ENCODE measurements at places on chromosomes 5 and 9.

DNA sequence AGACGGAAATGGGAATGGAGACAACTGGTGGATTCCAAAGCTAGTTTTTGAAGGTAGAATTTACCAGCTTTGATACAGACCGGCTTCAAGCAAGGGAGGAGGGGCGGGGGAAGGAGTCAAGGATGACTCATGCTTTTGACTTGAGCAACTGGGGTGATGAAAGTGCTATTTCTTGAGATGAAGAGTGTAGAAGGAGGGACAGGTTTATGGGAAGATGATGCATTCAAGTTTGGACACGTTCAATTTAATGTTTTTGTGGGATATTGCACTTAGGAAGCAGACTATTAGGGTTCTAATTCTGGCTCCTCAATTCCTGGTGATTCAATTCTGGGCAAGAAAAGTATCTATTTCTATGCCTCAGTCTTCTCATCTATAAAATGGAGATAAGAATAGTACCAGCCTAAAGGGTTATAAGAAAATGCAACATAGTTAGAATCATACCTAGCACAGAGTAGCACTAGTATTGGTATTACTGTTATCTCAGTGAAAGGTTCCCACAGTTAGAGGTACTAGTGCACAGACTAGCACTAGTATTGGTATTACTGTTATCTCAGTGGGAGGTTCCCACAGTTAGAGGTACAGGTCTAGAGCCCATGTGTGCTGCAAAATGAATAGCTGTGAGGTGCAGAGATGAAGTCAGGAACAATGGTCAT is 4.6 kb downstream of the NIPAL4 start:
- peak; percentile 69 for DNase-seq

GRCh38 chr5:107474361-107474715 is 196.4 kb downstream of the EFNA5 start:
- DNase-seq = no peak

DNA sequence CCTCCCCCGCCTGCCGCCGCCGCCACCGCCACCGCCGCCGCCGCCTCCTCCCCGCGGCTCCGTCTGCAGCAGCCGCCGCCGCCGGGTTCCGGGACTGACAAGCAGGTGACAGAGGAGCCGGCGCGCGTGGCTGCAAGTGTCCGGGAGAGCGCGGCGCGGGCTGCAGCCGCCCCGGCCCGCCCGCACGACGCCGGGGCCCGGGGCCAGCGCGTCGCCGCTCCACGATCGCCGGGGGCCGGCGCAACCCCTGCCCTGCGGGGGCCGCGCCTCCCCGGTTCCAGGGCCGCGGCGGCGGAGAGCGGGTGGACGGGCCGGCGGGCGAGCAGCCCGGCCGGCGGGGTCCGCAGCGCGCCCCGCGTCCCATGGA is 343 bp downstream of the LMX1B start:
- DNase-seq = no peak

DNA sequence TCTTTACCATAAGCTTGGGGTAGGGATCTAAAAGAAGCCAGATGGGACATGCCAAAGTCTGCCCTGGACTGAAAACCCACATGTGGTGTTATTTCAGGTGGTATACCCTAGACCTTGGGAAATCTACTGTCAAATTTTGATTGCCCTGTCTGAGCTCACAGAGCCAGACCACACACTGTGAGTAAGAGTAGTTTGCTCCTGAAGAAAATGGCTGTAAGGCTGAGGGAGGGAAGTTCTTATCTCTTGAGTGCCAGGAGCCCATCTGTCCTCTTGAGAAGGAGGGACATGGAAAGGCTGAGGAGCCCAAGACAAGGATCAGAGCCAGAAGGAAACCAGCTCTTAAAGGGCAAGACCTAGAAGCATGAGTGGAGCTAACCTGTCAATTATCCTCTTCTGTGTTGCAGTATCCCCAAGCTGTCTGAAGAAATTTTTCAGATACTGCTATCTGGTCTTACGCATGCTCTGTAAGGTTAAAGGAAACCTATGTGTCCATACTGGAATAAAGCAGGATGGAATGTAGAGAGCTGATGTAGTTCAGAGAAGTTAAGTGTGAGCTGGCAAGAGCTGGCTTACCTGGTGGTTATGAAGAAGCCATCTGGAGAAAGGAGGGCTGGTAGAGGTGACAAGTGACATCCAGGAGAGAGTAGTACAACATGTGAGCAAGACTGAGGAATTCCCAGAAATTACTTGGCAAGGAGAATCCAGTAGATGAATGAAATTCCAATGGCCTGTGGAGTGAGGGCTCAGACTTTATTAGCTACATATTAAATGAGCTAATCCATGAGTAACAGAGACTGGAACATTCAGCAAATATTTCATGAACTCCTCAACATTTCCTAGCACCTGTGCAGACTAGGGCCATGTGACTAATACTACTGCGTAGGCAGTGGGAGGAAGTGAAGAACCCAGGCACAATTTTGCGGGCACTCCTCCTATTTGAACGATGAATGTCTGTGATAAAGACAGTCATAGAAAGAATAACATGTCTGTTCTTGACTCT is 389.1 kb upstream of the KIF2A start:
- no peak for DNase-seq

DNA sequence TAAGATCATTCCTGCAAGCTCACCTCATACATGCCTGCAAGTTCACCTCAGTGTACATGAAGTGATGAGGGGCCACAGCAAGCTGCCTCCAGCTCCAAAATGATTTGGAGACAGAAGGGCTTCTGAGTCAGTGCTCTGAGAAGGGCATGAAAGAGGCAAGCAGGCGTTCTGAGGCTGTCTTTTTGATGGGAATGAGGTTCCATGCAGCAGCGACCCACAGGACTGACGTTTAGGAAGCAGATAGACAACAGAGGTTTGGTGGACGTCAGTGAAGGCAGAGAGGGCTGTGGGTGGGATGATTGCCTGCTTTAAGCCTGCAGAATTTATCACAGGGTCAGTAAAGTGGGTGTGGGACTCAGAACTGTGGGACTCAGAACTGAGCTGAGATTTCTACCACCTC is 8.9 kb upstream of the SMIM32 start:
- DNase-seq = no peak

GRCh38 chr9:87392086-87392485 is 105.6 kb upstream of the DAPK1 start:
- DNase-seq = no peak

DNA sequence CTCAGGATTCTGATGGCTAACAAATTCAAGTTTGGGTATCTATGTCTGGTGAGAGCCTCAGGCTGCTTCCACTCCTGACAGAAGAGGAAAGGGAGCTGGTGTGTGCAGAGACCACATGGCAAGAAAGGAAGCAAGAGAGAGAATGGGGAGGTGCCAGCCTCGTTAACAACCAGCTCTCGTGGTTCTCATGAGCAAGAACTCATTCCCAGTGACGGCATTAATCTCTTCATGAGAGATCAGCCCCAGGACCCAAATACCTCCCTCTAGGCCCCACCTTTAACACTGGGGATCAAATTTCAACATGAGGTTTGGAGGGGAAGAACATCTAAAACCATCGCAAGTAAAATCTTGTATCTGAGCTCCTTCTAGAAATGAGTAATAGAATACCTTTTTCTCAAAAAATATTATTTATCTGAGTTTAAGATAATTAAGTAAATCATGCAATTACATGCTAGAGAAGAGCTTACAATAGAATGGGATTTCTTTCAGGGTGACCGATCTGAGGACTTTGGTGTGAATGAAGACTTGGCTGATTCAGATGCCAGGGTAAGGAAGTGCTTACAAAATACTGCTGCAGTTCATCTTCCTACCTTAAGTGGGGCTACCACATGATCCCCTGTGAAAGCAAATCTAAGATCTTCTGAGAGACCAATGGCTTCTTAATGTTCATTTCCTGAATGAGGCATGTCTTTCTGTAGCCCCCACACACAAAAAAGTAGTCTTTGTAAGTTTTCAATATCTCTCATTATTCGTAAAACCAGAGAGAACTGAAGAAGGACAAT is 11.5 kb downstream of the ANXA1 start:
- DNase-seq = no peak

- DNase-seq = no peak
Observed at GRCh38 chr5:140324617-140325241, 21.7 kb downstream of the HBEGF start.

DNA sequence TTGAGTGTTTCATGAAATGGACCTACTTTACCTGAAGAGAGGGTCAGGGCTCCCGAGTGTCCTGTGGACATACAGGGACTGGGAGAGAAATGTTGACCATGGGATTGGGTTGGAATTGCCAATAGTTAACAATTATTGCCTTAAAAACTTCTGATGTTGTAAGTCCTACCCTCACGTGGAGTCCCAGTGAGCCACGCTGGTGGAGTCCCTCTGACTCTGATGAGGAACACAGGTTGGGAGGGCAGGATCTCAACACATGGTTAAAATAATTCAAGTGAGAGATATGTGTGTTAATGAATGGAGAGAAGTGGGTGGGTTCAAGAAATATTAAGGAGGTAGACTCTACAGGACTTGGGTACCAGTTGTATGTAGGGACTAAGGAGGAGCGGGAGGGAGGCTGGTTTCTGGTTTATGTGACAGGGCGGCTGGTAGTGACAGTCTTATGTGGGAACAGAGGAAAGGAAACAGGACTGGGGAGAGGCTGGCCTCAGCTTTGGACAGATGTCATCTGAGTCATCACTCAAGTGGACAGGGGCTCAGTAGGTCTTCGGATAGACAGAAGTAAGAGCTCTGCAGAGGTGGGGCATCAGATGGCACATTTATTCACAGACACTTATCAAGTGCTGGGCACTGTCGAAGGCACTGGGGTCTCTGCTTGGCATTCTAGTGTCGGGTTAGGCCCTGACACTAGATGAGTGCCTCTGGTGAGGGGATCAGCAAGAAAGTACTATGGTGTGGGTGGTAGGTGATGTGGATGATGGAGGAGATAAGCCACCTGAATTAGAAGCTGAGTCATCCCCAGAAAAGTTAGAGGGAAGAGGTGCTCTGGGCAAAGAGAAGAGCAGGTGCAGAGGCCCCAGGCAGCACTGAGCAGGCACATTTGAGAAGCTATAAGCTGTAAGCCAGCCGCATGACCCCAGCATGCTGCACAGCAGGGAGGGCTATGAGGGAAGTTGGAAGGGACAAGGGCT is 27.2 kb downstream of the MAML1 start:
- DNase-seq = peak; percentile 20

DNA sequence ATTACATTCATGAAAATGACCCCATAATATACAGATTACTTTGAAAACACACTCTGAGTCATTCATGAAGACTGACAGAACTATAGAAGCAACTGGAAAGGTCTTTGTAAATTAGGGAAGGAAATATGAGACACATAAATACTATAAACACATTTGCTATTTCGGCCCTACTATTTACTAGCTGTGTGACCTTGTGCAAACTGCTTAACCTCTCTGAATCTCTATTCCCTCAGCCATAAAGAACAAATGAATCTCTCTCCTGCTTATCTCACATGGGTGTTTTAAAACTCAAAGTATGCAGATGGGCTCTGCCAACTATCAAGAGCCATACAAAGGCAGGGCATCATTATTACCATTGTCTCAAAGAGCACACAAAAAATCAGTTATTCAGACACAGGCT is 52.9 kb downstream of the APBA1 start:
- DNase-seq = no peak

GRCh38 chr5:10464173-10464572 is 22.5 kb downstream of the ROPN1L start:
- no peak for DNase-seq

DNA sequence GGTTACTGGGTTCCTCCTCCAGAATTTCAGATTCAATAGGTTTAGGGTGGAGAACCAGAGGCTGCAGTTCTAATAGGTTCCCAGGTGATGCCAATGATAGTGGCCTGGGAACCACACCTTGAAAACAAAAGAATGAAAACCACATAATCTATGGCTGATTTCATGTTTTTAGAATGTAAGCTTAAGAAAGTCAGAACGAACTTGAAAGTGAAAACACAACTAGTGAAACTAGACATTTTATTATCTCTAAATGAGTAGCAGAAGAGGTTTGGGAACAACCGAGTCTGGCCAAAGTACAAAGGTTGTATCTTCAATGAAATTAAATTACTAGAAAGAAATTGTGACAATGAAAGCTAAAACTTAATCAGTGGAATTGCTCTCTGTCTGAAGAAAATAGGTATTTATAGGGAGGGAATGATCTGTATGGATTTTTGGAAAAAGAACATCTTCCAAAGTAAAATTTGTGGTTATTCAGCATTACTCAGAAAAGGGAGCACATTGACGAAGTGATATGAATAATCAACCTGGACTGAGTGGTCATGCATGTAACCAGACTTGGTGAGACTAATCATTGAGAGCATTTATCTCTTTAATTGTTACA is 24.9 kb upstream of the CEP120 start:
- peak; percentile 10 for DNase-seq

DNA sequence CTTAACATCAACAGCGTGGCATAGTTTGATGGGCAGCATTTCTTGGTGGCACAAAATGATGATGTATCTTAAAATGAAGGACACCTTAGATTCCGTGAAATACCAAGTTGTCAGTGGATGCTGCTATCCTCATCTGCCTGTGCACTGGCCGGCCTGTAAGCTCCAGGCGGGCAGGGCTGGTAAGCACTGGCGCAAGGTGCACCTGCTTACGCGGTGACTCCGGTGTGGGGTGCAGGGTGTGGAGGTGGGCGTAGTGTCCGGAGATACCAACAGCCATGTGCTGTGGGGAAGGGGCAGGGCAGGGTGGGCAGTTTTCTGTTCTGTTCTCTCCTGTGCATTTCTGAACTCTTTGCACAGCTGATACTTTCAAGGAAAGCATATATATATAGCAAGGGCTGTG is 101.5 kb downstream of the KCNT1 start:
- DNase-seq = no peak

DNA sequence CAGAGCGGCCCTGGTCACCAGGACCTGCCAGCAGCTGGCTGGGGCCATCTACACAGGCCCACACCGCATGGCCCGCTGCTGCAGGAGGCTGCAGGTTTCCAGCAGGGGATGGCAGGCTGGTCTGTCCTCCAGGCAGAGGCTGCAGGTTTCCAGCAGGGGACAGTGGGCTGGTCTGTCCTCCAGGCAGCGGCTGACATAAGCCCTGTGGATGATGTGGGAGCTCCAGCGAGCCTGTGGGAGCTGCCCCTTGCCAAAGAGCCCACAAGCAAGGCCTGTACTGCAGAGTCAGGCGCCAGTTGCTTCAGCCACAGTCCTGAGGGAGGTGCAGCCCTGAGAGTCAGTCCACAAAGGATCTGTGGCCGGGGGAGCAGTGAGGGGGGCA is 18.5 kb downstream of the TPPP start:
- no peak for DNase-seq

DNA sequence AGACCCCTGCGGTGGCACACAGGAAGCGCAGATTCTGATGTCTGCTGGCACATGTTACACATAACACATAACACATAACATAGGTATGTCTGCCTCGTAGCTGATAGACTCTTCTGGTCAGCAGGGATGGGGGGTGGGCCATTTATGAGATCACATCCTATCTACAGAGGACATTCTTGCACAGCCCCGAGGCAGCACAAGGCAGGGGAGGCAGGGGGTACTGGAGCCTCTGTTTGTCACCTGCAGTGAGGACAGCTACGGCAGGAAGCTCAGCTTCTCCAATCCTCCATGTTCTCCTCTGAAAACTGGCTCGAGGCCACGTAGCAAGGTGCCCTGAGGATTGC is 16.7 kb upstream of the MED10 start:
- no peak for DNase-seq

GRCh38 chr5:63125862-63126261 is 547.2 kb downstream of the LRRC70 start:
- DNase-seq = no peak

GRCh38 chr5:97528941-97529340 is 345.9 kb upstream of the RIOK2 start:
- DNase-seq = no peak

Measured in stimulated activated CD4-positive, alpha-beta T cell treated with anti-CD3 and anti-CD28 coated beads, Interleukin-2, amount 100 ng/mL, for 24 hours (primary cell).